ENCODE measurements at places on chromosomes 2 and 18.
A peak's percentile ranks its signal among the peaks of the same experiment; 100 is the strongest.

DNA sequence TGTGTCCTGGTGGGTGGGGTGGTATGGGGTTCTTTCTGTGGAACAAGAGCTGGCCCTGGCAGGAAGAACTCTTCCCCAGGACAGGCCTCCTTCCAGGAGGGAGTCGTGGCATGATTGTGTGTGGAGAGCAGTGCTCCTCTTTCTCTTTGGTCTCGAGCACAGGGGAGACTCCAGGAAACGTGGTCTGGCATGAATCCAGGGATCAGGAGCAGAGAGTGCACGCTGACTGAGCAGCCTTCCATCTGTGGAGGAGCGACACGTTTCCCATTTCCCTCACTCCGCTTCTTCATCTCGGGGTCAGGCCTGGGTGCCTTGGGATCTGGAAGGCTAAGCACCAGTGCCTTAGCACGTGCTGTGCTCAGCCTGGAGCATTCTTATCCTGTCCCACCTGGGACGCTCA is 132.0 kb upstream of the HDAC4 start:
- no peak for DNase-seq

DNA sequence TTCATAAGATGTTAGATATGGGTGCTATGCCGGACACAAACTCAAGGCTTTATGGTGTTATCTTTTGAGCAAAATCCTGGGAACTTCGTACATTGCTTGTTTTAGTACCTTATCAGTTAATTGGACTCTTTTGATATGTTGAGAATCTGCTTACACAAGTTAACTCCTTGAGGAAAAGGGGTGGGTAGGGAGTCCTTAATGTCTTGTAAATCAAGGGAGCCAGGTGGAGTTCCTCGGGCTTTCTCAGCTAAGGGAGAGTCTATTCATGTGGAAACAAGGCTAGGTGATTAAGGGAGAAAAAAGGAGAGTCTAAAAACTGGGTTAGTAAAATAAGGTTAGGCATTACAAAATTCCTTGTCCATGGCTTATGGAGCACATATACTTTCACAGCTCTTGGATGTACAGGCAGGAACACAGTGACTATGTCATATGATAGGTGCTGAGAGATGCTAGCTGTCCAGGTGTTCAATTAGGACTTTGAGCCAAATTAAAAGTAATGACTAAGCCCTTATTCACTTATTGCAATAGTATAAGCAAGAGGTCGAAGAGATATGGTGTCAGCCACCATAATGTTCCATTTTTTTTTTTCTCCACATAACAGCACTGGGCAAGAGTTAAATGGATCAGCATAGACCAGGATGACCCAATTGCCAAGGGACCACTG is 59.5 kb upstream of the DYNAP start:
- no peak for DNase-seq

GRCh38 chr2:207252979-207253645 is 87.4 kb upstream of the KLF7 start:
- DNase-seq, result no peak

DNA sequence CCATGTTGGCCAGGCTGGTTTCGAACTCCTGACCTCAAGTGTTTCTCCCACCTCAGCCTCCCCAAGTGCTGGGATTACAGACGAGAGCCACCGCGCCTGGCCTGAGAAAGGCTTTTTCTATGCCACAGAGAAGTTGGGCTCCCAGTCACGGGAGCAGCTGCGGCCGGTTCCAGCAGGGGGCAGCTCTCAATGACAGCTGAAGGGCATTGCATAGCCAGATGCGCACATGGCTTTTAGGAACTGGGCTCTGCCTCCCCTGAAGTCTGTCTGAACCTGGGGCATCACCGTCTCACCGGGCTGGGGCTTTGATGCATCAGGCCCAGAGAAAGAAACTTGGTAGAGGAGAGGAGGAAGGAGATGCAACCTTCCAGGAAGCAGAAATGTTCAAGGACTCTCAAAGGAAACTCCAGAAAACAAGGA is 84.2 kb upstream of the LAPTM4A start:
- DNase-seq, result peak; percentile 6

GRCh38 chr18:23302851-23303527 is 150.1 kb upstream of the RIOK3 start:
- DNase-seq, result no peak

GRCh38 chr18:36127836-36128529 is 1.2 kb downstream of the SLC39A6 start:
- DNase-seq, result no peak

GRCh38 chr2:56184500-56185011 is 766 bp downstream of the CCDC85A start:
- no peak for DNase-seq

- DNase-seq, result no peak
Measured at GRCh38 chr2:171522788-171523087, 464 bp downstream of the CYBRD1 start.

DNA sequence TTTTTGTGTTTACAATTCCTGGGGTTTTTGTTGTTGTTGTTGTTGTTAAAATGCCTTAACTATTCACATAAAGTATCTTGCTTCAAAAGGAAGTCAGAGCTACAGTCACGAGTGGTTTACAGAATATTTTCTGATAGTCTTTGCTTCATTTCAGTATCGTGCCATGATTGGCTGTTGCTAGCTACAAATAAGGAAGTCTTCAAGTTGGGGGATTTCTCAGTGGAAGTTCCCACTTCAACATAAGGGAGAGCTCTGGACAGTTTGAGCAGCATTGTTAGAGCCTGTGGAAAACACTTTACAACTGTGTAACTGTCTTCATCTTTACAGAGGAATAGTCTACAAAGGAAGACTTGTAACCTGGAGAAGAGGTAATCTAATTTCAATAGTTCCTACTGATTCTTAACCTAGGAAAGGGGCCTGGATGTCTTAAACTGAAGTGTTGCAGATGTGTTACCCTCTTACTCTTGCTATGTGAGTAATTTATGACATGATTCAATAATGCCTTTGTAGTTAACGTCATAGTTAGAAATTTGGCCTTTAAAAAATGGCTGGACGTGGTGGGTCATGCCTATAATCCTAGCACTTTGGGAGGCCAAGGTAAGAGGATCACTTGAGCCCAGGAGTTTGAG is 23.4 kb upstream of the TANK start:
- DNase-seq, result peak; percentile 66

GRCh38 chr2:195318440-195319111 is 338.4 kb upstream of the SLC39A10 start:
- DNase-seq, result peak; percentile 16

- no peak for DNase-seq
Measured at GRCh38 chr18:75121266-75121665, 87.7 kb downstream of the PTGR3 start.

GRCh38 chr18:59911600-59911999 is 11.8 kb downstream of the PMAIP1 start:
- no peak for DNase-seq

DNA sequence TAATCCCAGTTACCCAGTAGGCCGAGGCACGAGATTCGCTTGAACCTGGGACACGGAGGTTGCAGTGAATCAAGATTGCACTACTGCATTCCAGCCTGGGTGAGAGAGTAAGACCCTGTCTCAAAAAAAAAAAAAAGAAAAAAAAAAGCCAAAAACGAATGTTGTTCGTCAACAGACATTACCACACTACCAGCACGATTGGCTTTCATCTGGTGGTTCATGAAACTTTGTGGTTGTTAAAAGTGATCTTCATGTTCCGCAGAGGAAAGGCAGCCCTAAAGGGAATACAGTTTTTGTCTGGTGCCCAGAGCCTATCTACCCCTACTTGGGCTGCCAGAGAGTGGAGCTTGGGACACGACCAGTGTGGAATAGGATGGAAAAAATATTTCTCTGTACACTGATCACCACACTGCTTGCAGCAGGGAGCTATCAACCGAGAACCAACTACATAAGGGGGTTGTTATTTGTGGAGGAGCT is 13.6 kb upstream of the CXCR4 start:
- peak; percentile 80 for DNase-seq

GRCh38 chr2:55776479-55776878 is 82.8 kb upstream of the PNPT1 start:
- no peak for DNase-seq

DNA sequence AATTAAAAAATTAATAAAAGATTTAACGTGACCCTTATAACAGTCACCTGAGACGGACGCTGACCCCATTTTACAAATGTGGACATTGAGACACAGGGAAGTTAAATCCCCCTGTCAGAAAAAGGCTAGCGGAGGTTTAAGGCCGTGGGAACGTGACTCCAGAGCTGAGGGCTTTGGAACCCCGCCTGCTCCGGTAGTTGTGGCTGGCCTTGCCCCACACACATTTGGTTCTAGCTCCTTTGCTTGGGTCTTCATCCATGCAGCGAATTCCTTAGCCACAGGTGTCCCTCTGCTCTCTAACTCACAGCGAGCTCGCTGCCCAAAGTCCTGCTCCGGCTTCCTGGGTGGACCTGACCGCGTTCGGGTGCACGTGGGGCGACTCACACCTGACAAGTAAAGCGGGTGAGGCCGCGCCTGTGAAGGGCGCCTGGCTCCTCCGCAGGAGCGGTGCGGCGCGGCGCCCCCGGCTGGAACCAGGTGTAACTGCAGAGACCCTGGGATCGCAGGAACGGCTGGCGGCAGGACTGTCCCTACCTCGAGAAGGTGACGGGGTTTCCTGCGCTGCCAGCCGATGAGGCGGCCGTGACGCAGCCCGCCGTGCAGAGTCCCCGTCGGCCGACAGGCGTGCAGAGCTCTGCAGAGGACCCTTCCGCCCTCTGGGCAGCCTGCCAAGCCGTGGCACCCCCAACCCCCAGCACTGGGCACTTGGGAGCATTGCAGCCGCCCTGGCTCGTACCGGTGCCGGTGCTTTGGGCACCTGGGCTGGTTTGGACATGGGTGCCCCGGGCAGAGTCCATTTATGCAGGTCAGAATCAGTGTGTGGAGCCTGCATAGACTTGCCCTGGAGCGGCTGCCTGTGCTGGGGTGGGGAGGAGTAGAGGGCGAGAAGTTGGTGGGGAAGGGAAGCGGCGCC is 2.4 kb upstream of the PROC start:
- DNase-seq, result peak; percentile 87

DNA sequence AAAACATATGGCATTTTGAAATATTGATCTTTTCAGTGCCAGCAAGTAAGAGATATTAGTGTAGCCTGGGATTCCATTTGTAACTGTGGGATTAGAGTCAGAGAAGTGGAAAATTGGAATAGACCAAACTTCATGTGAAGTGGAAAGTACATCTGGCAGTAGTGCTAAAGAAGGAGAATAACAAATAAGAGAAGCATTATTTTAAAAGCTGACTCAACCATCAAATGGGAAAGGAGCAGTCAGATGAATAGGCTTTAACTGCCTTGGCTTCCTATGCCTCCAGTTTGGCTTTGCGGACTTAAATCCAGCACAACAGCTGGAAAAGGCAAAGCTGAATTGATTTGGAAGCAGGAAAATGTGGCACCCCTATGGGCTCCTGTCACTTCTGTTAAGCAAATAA is 623.1 kb downstream of the TSN start:
- no peak for DNase-seq

DNA sequence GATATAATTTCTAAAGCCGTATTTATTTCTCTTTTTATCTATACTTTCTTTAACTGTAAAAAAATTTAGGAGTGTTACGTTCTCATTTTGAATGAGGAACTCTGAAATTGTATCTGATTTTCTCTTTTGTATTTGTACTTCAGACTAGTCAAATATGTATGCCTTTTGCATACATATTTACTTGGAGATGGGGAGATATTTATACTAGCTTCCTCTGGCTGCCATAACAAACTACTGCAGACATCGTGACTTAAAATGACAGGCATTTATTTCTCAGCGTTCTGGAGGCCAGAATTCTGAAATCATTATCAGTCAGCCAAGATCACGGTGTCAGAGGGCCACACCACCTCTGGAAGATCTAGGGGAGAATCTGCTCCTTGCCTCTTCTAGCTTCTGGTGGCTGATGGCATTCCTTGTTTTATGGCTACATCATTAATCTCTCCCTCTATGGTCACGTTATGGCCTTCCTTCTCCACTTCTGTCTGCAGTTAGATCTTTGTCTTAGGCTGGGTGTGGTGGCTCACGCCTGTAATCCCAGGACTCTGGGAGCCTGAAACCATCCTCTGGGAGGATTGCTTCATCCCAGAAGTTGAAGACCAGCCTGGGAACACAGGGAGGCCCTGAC is 8.2 kb downstream of the LCLAT1 start:
- DNase-seq, result no peak

GRCh38 chr18:45962866-45963265 is 4.3 kb downstream of the EPG5 start:
- DNase-seq, result peak; percentile 4

DNA sequence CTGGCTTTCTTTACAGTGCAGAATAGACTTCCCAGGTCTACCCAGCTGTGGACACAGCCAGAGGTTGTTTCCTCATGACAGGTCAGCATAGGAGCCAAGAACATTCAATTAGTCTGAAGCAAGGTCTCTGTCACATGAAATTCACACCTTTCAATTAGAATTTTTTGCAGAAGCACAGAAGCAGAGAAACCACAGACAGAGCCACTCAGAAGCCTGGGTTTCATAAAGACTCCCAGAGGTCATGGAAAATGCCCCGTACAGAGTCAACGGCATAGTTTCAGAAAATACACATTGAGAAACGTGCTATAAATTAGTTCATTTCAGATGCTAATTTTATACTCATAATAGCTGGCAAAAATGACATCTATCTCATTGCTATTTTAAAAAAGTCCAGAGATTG is 87.0 kb upstream of the TMEM200C start:
- no peak for DNase-seq

DNA sequence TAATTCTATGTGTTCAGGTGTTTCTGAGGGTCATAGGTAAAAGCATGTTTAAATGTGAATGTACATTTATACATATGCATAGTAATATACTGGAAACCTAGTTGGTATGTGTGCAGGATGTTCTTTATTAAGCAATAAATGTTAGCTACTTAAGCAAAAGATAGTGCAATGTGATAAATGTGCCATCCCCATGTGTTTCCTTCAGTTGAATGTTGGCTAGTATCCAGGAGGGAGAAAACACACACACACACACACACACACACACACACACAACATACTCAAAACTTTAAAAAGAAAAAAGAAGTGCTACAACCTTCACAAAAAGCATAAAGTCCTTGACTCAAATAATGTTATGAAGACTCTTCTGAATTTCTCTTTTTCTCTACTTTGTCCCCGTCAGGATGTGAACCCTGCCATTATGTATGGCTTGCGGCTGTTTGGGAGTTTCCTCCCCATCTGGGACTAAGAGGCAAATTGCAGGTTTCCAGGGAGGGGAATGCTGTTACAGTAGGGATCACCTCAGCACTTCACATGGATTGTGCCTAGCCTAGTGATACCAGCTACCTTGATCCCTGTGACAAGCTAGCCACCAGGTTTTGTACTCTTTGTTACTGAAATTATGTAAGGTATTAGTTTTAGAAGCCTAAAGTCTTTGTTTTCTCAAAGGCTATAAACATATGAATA is 82.6 kb downstream of the IKZF2 start:
- DNase-seq, result no peak

- no peak for DNase-seq
Measured at GRCh38 chr18:354471-354870, 86.6 kb upstream of the THOC1 start.

- no peak for DNase-seq
Measured at GRCh38 chr2:145813481-145813880, 1293.6 kb upstream of the ZEB2 start.

DNA sequence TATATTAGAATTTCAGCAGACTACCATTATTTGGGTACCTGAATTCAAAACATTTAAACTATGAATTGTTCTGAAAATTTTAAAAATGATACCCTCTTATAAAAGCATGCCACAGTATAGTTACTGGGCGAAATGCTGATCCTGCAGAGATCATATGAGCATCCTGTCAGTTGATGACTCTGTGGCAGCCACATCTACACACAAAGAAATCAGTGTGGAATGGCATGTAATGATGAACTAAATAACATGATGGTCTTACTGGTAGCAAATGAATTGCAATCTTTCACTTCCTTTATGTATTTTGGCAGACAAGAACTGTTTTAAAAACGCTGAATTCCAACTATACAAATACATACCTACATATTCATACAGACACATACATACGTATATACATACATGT is 38.3 kb downstream of the MRPS9 start:
- DNase-seq, result no peak
